ENCODE measurements at places on chromosomes 6 and 20.

- DNase-seq: no peak
Observed at GRCh38 chr6:2771079-2771478, 5.9 kb downstream of the WRNIP1 start.

DNA sequence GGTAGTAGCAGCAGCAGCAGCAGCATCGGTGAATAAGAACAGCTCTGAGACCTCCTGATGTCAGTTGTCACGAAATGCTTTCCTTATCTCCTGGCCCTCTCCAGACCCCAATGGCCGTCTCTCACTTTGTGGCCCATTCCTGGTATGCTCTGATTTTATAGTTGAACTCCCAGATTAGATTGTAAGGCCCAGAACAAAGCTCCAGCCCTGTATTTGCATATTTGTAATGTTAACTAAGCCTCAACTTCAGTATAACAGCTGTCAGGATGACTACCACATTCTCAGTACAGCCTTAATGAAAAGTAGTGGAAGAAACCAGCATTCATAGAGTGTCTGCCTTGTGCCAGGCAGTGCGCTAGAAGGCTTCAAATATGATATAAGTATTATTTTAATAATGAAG lies 180.9 kb downstream of the SASH1 start:
- DNase-seq: no peak

GRCh38 chr6:87941556-87942358 lies 105.9 kb upstream of the SPACA1 start:
- no peak for DNase-seq

- DNase-seq: no peak
Observed at GRCh38 chr6:168021581-168021980, 24.1 kb downstream of the KIF25 start.

GRCh38 chr20:10653599-10654249 lies 20.1 kb downstream of the JAG1 start:
- no peak for DNase-seq

DNA sequence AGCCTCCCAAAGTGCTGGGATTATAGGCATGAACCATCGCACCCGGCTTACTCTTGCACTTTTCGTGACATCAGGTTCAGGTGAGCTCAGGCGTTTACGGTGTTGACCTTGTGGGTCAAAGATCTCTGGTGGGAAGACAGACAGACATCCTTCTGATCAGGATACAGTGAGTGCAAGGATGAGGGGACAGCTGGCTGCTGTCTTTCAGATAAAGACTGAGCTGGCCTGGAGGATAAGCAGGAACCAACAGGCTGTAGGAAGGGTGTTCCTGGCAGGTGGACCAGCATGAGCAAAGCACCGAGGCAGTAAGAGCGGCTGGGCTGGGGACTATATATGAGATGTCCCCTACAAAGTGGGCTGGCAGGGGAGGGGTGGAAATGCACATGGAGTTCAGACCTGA lies 11.1 kb upstream of the GTSF1L start:
- no peak for DNase-seq

DNA sequence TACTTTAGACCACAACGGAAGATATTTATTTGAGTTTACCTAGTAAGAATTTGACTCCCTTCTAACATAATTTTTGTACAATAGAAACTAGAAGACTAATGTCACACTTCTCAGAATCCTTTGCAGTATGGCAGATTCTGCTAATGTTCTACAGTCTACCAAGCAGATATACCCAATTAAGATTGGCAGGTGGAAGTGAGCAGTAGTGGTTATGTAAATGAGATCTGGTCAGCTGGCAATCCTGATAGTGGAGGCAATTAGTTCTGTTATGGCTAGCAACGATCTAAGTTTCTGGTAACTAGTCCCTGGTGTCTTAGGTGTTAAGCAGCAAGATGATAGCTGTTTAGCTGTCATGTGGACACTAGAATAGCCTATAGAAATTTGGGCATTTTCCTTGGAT lies 101.0 kb downstream of the CENPW start:
- no peak for DNase-seq

DNA sequence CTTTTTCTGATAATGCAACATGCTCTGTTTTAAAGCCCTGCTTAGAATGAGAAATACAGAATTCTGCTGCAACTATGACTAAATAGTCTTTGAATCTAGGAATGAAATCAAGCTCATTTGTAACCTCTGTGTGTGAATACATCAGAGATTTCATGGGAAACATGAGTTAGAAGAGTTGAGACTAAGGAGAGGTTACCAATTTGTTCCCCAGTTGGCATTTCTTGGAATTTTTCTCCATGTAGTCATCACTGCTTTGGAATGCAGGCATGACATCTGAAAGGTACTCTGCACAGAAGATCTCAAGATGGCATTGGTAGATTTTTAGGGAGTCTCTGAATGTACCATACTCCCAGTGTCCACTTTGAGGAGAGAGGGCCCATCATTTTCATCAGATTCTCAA lies 237.2 kb downstream of the TFAP2A start:
- no peak for DNase-seq

- DNase-seq: no peak
Observed at GRCh38 chr6:163226181-163226835, 188.2 kb upstream of the QKI start.

- no peak for DNase-seq
Observed at GRCh38 chr20:64183313-64183712, 19.1 kb downstream of the MYT1 start.

- no peak for DNase-seq
Observed at GRCh38 chr20:53609491-53610445, 16.1 kb upstream of the ZNF217 start.

DNA sequence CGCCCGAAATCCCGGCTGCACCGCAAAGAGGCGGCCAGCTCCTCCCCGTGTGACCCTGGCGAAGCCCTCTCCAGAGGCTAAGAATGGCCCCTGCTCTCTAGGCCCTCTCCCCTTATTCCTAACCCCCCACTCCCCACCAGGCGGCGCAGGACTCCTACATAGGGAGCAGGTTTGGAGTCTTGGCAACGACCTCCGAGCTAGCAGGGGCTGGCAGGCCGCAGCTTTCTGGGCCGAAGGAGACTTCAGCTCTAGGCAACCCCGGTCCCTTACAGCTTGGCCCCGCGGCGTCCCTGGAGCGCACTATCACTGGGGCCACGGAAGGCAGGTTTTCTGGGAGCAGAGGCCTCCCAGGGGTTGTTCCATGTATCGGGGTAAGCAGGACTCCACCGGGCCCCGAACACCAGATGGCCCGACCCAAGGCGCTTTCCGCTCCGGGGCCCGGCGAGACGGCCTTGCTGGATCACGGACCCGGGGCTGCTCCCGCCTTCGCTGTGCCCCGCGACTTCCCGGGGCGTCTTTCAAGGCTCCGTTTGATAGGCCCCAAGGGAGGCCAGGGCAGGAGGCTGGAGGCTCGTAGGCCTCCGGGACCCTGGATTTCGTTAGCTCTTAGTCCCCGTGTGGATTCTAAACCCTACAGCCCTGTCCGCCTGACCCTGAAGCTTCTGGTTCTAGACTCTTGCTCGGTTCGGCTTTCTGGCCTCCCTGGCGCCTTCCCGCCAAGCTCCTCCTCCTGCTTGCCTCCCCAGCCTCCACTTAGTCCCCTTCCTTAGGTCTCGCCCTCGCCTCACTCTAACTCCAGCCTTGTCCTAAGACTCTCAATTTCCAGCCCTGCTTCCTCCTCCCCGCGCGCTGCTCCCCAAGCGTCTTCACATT lies 1.9 kb downstream of the SLC32A1 start:
- DNase-seq: no peak

- peak; percentile 41 for DNase-seq
Observed at GRCh38 chr6:106973018-106973835, 1.3 kb downstream of the CD24 start.

- DNase-seq: no peak
Observed at GRCh38 chr6:18177286-18177965, 22.2 kb downstream of the KDM1B start.

DNA sequence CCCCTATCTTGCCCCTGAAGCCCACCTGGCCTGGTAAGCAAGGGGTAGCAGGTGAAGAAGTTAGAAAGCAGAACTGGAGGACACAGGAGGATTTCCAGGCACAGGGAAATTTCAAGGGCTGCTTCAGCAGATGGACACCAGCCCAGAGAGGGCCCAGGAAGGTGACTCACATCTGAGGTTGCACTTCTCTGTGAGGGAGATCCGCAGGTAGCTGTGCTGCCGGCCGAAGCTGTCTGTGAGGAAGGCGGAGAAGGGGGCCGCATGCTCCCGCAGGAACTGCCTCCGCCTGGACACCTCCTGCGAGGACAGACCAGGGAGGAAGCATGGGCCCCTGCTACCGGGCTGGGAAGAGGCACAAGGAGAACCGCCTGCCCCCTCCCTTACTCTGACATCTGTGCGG lies 7.1 kb downstream of the MOCS1 start:
- no peak for DNase-seq

DNA sequence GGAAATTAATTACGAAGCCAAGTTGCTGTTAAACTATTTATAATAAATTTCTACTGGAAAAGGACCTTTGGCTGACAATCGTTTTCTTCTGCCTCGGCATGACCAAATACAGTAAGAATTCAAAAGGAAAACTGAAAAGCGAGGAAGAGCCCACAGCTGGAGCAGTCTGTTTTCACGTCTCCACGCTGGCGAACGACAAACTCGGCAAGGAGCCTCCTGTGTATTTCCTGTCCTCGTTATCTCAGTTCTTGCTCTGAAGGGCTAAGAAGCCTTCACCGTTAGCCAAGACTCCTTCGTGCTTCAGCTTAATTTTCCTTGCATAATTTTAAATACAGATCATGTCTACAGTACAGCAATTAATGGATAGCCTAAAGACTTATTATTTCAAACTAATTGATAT lies 214.3 kb upstream of the PLCB4 start:
- no peak for DNase-seq

DNA sequence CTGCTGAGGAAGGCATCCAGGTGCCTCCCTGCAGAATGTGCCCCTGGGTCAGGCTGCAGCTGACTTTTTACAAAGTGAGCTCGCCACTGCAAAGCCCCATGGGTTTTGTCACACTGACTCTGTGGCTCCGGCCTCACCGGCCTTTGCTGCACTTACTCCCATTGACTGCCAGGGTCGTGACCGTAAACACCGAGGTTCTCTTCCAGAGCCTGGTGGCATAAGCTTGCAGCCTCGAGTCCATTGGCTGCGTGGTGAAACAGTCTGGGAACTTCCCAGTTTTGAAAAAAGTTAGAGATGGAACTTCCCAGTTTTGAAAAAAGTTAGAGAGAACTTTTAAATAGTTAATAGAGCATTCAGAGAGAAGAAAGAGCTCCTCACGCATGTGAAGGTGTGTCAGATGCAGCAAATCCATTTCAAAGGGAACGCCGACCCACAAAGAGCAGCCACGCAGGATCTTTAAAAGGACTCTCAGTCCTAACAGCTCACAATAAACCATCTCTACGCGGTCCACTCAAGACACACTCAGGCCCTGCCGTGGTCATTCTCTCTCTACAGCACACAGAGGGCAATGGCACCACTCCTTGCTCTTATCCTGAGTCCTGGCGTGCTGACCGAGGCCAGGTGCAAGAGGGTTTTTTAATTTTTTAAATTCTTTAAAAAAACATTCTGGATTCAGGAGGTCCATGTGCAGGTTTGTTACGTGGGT lies 12.8 kb downstream of the RAMACL start:
- no peak for DNase-seq

GRCh38 chr20:33796263-33796906 lies 14.8 kb upstream of the CHMP4B start:
- peak; percentile 26 for DNase-seq

GRCh38 chr6:67952948-67953347 lies 682.1 kb upstream of the ADGRB3 start:
- DNase-seq: no peak

- DNase-seq: no peak
Observed at GRCh38 chr6:142943711-142944123, 1.3 kb downstream of the HIVEP2 start.

- DNase-seq: no peak
Observed at GRCh38 chr6:37503309-37503965, 3.7 kb upstream of the CCDC167 start.

- no peak for DNase-seq
Observed at GRCh38 chr6:89963391-89963790, 69.1 kb downstream of the GJA10 start.

- no peak for DNase-seq
Observed at GRCh38 chr6:137277971-137278637, 58.9 kb upstream of the IFNGR1 start.

- DNase-seq: no peak
Observed at GRCh38 chr6:139751179-139751578, 376.7 kb upstream of the CITED2 start.

DNA sequence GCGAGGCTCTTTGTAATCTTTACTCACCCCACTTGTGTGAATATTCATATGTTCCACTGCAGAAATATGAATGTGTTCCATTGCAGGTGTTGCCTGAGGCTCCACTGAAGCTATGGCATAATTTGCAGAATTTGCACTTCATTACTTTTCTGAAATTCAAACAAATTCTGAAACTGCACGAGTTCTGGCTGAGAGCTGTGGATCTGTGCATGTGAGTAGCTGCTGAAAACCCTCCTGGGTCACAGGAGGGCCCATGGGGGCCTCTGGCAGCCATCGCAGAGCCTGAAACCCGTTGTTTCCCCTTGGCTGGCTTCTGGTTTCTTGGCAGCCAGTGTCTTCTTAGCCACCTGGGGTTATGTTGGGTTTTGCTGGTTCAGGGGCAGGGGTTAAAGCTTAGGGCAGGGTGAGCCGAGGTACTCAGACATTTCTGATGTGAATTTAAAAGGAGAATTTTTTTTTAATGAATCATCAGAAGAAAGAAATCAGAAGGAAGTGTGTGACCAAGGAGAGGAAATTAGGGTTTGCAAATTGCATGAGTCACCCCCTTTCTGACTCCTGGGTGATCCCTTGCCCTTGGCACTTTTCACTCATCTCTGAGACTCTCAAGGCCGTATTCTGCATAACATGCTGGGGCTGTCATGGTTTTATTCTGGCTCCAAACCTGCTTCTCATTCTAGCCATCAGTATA lies 40.6 kb downstream of the TOX2 start:
- no peak for DNase-seq

DNA sequence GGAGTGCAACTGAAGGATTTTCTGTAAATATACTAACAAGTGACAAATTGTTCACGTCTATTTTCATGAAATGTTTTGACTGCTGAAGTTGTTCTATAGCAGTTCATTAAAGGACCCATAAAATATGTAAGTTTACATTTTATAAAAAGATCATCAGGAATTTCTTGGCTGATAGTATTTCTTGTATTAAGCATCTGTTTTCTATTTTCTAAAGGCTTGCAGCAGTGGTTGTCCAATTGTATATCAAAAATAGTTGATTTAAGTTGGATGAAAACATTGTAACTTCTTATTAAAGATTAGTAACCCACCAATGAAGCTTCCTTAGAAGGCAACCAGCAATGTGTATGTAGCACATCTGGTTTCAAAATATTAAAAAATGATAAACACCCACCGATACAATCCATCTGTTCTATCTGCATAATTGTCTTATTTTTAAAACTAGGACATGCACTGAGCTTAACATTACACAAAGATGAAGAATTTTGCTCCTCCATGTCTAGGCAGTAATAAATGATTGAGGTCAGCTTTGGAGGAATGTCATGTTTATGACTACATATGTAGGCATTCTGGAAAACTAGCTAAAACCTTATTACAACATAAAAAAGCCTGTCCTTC lies 301.3 kb upstream of the TCF21 start:
- no peak for DNase-seq
